ENCODE measurements at places on chromosomes 11 and 22. TPM values are rescaled to one million over a fixed set of nuclear protein-coding genes. Genes with fewer than 3 reads are reported as not detected.
A peak's percentile ranks its signal among the peaks of the same experiment; 100 is the strongest.

DCDC1 gene
- total RNA-seq: not detected

P2RY6 gene
- 9.9 TPM for total RNA-seq

KRTAP5-10 gene
- total RNA-seq: not detected

PNPLA5 gene
- total RNA-seq: not detected

OVCH2 gene
- total RNA-seq: 0.10 TPM

SLC22A6 gene
- not detected for total RNA-seq

NELL1 gene
- total RNA-seq: 0.12 TPM

MMP27 gene
- total RNA-seq: not detected

GRCh38 chr11:3803726-3804495 is 4.4 kb upstream of the PGAP2 start:
- peak; percentile 64 for DNase-seq

GRCh38 chr22:47030143-47030661 is 267.8 kb downstream of the TBC1D22A start:
- no peak for DNase-seq

GRCh38 chr22:45524157-45524556 is 21.5 kb downstream of the FBLN1 start:
- DNase-seq: no peak

DNA sequence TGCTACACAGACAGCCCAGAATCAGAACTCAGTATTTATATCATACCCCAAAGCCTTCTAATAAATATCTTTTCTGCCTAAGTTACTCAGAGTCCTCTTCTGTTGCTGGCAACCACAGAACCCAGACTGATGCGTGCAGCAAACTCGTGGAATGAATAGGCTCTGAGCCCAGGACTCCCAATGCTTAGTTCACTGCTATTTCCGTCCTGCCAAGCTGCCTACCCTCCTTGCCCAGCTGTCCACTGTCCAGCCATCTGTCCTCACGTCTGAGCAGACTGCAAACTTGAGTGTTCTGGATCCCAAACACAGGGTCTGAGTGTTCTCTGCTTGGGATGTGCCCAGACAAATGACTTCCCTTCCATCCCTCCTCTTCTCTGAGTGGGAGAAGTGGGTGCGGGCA is 19.4 kb downstream of the PTPN5 start:
- peak; percentile 6 for DNase-seq

- DNase-seq: peak; percentile 91
Observed at GRCh38 chr11:66335531-66336233, 552 bp downstream of the RIN1 start.

DNA sequence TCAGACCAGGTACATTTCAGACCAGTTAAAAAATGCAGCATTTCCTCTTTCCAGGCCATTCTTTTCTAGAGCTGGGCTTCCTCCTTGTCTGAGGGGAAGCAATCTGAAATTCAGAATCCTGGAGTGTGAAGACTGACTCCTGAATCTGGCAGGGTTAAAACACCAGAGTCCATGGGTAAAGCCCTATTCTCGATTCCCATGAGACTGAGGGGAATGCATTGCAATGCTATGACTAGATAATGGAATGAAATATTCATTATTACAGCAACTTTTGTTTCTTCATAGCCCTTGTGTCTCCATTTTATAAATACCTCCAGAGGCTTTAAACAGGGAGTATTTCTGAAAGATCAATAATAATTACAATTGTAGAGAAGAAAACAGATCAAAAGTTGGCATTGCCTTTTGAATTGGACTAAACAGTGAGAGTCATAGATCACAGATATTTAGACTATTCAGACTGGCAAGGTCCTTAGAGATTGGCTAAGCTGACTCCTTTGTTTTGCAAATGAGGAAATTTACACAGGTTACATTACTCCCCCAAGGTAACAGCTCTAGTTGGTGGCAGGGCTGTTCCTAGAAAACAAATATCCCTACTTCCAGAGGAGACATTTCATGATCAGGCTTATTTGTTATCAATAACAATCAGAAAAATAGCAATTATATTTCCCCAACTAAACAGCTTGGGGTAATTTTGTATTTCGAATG is 632.6 kb upstream of the KIRREL3 start:
- DNase-seq: no peak

DNA sequence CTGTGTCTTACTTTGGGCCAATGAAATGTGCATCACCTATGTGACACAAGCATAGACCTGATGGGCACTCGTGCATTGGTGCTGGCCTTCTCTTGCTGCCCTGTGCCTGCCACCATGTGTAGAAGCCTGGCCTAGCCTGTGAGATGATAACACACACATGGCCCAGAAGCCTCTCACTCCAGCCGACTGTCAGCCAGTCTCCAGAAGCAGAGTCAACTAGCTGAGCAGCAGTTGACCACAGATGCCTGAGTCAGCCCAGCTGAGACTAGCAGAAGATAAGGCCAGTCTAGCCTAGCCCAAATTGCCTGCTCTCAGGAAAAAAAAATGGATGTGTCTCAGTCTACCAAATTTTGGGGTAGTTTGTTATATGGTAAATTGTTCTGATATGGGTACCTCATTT is 46.2 kb downstream of the CSNK2A3 start:
- DNase-seq: peak; percentile 48

GRCh38 chr11:111698852-111699559 is 67.2 kb downstream of the PPP2R1B start:
- no peak for DNase-seq

- DNase-seq: no peak
Observed at GRCh38 chr22:30455075-30455840, 16.6 kb downstream of the SEC14L3 start.

- DNase-seq: no peak
Observed at GRCh38 chr22:24593836-24594568, 1.1 kb upstream of the LRRC75B start.

GRCh38 chr22:46462726-46463371 is 74.6 kb downstream of the CELSR1 start:
- peak; percentile 90 for DNase-seq

DNA sequence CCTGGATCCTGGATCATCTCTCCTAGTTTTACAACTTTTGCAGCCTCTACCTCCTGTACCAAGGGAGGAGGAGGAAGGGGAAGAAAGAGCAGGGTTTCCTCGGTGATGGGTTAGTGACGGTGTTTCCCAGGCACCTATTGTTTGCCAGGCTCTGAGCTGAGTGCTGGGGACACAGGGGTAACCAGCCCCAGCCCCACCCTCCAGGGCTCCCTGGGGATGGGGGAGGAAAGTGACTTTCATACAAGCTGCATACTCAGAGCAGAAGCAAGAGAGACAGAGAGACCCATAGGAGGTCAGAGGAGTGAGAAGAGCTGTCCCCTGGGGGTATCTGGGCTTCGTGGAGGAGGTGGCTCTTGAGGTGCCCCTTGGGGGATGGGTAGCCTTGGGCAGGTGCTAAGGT is 89.4 kb upstream of the THY1 start:
- DNase-seq: no peak

DNA sequence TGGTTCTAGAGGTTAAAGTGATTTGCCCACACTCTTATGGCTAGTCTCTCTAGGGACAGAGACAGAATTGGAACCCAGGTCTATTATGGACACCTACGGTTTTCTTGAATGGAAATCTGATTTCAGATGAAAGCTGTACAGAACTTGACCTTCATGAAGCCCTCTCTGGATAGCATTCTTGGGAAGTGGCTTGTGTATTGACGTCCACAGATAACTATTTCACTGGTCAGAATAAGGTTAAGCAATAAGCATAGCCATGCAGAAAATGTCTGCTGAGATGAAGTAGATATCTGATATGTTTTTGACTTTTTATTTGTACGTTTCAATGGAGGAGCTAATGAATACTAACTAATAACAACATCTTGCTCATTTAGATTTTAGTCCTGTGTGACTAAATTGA is 1.1 kb downstream of the TLCD5 start:
- no peak for DNase-seq

- DNase-seq: no peak
Observed at GRCh38 chr11:124937336-124937935, 1.6 kb upstream of the HEPACAM start.

DNA sequence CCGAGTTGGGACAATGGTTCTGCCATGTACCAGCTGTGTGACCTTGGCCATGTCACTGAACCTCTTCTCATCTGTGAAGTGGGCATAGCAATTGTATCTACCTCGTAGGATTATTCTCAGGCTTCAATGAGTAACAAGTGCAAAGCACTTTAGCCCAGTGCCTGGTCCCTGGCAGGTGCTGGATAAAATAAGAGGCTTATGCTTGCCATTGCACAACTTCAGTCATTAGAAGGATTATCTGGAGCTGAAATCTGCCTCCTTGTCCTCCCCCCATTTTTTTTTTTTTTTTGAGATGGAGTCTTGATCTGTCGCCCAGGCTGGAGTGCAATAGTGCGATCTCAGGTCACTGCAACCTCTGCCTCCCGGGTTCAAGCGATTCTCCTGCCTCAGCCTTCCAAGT is 7.2 kb downstream of the SMTNL1 start:
- no peak for DNase-seq

GRCh38 chr11:76119779-76120178 is 86.5 kb downstream of the WNT11 start:
- DNase-seq: no peak

DNA sequence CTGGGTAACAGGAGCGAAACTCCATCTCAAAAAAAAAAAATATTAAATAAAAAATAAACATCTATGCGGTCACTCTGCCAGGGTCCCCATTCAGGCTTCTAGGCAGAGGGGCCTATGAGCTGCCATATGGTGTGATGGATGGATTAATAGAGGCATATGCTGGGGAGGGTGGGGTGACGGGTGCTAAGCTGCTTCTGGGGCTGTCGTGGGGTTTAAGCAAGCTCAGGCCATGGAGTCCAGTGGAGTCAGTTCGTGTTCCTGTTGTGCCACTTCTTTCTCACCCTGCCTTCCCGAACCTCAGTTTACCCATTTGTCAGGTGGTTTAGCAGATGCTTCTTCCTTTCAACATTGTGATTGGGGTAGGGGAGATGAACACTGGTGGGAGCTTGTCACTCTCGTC is 9.0 kb upstream of the GRAMD4 start:
- no peak for DNase-seq

GRCh38 chr11:64430645-64431044 is 71.7 kb downstream of the RPS6KA4 start:
- DNase-seq: no peak

DNA sequence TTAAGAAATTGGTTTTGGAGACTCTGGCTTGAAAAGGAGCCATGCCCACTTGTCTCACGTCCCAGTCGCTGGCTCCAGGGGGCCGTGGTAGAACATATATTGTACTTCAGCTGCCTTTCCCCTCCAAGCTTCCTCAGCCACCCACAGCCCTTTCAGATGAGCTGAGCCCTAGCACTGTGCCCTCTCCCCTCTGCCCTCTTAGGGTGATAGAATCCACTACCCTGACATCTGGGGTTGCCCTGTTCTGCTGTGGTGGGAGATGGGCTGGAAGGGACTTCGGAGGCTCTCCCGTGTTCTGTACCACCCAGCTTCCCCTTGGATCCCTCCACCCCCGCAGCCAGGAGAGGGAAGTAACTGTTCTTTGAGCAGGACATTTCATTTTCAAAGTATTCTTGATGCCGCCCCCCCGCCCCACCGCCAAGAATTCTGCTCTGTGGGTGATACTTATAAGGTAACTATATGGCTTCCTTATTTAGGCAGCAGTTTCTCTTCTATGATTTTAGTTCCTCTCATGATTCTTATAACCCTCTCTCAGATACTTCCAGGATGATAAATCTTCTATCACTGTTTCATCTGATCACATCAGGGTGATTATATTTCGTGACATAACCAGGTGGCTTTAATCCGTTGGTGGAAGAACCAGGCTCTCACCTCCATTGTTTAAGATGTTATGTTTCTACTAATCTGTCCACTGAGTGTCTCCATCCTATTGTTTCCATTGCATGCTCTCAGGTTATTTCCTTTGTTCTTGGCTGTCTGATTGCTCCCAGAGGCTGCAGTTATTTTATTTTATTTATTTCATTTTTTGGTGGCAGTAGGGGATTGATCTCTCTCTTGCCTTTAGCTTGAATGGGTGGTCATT is 24.1 kb downstream of the ZBTB16 start:
- DNase-seq: no peak

DNA sequence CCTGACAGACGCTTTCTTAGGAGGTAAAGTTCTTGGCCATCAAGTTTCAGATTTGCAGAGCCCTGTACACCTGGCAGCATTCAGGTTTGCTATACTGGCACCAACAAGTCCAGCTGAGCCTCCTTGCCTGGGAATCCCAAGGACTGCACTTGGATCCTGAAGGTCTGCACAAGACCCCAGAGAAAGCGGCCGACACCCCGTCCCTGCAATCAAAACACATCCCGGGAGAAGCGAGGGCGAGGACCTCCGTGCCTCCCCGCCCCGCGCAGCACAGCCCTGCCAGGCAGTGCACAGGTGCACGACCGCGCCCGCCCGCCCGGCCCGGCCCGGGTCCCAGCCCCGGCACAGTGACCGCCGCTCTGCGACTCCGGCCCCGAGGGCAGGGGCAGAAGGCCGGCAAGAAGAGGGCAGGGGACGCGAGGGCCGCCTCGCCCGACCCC is 559 bp downstream of the MRTFA start:
- no peak for DNase-seq

DNA sequence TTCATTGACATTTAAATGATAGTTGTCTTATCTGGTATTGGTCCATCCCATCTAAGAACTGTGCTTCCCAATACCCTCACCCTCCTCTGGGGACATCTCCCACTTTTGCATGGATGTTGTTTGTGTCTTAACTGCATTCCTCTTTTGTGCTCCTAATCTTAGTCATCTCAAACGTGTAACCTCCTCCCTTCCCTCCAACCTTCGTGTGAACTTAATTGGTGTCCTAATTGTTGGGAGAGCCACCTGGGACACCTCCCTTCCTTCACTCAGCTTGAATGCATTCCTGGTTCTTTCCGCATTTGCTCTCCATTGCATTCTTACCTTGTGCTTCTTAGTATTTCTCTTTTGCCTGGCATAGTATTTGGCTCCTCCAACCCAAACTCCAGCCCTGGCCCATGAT is 9.8 kb upstream of the ELMOD1 start:
- no peak for DNase-seq

DNA sequence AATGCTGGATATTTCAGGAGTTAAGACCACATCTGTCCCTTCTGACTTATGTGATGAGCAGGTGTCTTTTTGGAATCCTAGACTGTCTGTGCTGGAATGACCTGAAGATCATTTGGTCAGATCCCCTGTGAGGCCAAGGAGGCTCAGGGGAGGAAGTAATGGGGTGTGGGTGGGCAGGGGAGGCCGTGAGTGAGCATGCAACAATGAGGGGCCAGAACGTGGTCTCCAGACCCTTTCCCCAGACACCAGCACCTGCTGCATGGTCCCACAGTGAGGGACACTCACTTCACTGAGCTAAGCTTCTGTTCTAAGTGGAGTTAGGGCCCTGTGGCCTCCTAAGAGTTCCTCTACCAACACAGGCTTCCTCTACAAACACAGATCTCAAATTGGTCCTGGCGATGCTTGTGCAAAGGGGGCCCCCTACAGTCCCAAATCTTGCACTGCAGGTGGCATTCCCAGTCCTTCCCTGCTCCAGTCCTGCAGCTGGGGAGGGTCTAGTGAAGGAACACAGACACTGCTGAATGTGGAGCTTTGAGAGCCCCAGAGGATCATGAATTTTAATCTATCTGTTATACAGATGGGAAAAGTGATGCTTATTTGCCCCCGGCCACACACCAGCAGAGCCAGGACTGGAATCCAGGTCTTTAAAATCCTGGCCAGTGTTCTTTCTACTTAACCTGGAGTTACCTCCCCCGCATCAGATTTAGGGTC is 7.4 kb downstream of the USP2 start:
- DNase-seq: peak; percentile 63

All from RPMI7951 (cell line).